Stimulated activated CD4-positive, alpha-beta T cell treated with anti-CD3 and anti-CD28 coated beads, Interleukin-1b, Interleukin-23, amount 100 ng/mL, for 1 hour (primary cell): ENCODE measurements at places on chromosomes 2 and 18.
A peak's percentile ranks its signal among the peaks of the same experiment; 100 is the strongest.

DNA sequence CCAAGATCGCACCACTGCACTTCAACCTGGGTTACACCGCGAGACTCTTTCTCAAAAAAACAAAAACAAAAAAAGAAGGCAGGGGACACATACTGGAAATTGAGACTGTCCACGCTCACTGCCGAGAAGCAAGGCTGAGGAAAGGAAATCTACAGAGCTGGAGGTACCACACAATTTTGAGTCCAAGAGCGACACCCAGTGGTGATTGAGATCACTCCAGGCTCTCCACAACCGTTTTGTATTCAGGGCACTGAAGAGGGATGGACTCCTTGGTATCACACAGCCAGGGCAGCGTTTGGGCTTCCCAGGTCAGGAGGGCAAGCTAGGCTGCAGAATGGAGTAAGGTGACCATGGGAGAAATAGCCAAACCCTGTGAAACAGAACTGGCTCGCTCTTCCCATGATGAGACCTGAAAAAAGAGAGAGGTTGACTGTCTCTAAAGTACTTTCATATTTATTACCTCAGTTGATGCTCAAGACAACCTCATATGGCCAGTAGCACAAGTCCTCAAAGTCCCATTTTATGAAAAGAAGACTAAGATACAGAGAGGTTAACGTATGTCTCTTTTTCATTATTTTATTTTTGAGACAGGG is 74.5 kb upstream of the YPEL5 start:
- peak; percentile 5 for DNase-seq

- no peak for DNase-seq
These were observed 96.8 kb downstream of the DIS3L2 start for GRCh38 chr2:232058063-232058877.

- DNase-seq = no peak
These were observed 37.1 kb upstream of the FRZB start for GRCh38 chr2:182903566-182903965.

GRCh38 chr2:133377021-133377481 is 191.2 kb downstream of the NCKAP5 start:
- DNase-seq = no peak

- DNase-seq = no peak
These were observed 76.8 kb downstream of the ALPK2 start for GRCh38 chr18:58552057-58552461.

- DNase-seq = no peak
These were observed 57.1 kb upstream of the GPR45 start for GRCh38 chr2:105184420-105184819.

DNA sequence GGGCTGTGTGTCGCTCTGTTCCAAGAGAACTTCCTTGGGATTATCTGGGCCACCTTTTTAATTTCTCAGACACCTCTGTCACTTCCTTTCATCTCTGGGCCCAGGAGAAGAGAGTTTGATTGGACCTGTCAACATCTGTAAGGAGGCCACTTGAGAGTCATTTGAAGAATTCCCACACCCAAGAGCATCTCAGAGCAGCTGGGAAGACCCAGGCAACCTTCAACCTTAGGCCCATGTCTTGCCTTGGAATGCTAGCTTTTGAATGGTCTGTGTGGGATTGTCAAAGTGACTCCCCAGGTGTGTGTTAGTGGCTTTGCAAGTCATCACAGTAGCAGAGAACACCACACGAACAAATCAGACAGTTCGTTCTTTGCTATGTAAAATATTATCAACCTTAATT is 280.3 kb downstream of the CYRIA start:
- no peak for DNase-seq

DNA sequence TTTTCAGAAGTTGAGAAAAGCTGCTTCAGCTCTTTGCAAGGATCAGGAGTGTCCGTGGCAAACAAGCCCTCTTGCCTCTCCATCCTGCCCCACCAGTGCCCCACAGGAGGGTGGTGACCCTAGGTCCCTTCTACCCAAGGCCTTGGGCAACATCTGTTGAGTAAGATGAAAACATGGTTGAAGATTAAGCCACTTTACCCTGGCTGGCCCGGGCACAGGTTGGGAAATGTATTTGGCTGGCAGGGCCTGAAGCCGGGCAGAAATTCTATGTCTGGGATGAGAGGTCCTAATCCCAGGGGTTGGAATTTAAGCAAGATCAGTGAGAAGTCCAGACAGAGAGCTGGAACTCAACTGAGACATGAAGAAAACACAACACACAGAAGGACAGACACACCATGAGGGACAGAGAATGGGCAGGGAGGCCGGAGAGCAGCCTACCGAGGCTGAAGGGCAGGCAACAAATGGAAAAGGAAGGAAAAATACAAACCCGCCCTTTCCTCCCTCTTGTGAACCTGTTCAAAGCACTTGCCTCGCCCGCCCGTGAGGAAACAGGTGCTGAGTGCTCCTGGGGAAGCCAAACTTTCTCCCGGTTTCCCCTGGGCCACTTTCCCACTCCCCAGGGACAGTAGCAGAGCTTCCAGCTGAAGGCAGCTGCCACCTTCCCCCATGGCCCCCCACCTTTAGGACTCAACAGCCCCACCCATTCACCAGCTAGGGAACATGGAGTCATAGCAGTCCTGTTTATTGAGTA is 86.1 kb downstream of the TNS1 start:
- no peak for DNase-seq
